ENCODE measurements at places on chromosomes 6 and 20.
A peak's percentile ranks its signal among the peaks of the same experiment; 100 is the strongest.

DNA sequence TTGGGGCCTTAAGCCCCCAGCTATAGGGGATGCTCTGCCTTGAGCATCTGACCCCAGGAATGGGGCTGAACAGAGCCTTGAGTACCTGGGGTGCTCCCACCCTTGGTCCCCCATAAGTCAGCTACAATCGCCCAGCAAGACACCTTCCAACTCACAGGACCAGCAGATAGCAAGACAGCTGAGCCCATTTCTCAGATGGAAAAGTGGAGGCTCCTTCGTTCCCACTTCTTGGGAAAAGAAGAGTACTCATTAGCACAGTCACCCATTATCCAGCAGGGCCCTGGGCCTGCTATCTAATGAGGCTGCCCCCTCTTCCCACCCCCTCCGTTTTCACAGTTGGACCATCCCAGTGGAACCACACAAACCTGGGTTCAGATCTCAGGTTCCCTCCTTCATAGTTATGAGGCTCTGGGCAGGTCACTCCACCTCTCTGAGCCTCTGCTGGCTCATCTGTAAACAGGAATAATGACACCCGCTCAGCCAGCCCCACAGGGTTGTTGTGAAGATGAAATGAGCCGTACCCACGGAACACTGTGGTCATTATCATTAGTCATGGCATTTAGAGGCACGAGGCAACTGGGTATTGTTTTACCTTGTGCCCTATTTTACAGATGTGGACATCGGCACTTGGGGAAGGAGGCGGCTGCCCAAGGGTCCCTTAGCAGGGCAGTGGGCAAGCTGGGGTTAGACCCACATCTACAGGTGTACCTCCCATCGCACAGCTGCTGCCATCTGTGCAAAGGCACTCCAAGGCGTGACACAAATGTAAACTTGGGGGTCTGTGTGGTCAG is 4.5 kb downstream of the LPIN3 start:
- DNase-seq: no peak

DNA sequence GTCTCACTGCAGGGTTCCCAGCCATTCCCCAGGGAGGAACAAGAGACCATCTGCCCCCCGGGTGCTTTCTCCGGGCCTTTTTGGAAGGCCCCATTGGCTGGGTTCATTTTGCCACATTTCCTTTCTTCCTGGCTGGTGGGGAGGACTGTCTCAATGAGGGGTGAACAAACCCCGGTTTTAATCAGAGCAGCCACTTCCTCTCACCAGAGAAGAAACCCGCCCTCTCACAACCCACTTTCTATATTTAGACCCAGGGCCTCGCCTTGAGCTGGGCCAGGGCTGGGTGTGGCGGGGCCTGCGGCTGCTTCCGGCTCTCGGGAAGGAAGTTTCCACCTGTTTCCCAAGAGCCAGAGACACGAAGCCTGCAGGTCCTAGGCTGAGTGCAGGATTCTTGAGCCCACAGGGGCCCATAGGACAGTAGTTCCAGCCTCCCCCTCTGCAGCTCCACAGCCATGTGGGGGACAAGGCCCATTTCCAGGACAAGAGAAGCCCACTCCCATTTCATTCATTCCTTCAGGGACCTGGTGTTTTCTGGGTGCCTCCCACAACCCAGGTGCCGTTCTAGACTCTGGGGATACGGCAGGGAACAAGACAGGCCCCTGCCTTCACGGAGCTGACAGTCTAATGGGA is 41.8 kb downstream of the RBM38 start:
- DNase-seq: peak; percentile 75

GRCh38 chr6:125489579-125490285 is 188.0 kb upstream of the HDDC2 start:
- DNase-seq: no peak

GRCh38 chr20:33569802-33570391 is 80.0 kb downstream of the CBFA2T2 start:
- no peak for DNase-seq

DNA sequence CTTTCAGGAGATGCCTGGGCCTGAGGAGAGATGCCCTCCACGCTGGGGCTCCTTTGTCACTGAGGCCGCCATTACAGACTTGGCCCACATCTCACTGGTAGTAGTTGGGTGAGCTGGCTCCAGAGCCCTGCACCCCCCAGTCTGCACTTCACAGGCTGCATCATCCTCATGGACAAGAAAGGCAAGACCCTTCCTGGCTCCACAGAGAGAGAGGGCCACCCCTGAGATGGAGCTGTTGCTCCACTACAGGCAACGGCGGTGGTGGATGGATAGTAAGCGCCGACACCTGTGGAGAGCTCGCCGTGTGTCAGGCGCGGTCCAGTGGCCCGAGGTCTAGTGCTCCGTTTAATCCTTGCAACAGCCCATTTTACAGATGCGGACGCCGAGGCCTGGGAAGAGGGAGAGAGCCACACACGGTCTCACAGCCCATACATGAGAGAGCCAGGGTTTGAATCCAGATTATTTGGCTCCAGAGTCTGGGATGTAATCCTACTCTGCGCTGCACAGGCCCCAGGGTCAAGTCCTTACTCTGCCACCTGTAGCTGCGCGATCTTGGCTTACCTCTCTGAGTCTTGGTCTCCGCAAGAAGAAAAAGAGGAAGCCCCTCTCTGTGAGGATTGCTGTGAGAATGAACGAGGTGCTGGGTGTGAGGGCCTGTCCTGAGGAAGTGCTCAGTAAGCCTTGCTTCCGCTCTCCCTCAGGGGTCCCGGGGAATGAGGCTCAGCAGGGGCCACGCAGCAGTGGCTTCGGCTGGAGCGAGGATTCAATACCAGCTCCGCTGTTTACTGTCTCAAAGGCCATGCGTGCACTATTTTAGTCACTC is 34.5 kb downstream of the SPDEF start:
- no peak for DNase-seq

DNA sequence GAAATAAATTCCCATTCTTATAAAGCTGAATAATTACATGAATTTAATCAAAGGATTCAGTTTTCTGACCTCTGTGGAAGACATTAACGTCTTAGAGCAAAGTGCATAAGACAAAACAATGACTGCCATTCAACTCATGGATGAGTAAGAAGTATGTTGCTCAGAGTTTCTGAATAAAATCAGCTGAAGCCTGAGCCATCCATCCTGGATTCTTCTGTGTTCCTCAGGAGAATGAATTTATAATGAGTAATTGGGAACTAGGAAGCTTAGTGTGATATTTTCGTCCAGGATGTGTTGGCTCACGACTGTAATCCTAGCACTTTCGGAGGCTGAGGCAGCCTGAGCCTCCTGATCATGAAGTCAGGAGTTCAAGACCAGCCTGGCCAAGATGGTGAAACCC is 62.8 kb downstream of the PERP start:
- DNase-seq: no peak

DNA sequence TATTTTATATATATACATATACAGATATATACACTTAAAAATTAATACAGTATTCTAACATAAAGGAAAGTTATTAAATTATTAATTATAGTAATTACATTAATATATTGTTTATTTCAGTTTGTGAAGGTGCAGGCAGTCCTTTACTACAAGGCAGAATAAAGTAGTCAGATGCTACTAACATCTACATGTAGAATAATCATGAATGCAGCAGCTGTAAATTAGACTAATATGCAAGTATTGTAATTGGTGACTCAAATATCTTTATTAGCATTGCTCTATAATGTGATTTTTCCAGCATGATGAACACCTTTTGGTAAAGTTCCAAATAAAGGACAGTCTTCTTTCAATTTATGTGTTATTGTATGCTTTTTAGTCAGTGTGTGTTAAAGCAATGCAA is 17.3 kb downstream of the MYO6 start:
- no peak for DNase-seq

DNA sequence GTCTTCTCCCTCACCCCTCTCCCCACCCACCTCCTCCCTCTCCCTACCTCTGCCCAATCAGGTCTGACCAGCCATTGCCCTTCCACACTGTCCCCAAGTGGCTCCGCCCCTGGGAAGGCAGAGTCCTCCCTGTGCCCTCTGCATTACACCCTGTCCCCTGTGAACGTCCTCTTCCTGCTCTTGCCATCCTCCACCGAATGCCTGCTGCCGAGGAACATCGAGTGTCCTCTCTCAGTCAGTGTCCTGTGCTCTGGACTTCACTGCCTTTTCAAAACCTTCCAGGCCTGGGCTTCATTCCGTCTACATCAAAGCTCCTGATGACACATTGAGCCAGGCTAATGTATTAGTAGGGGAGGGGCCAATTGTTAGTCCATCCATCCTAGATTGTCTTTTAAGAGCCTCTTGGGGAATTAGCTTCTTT is 3.3 kb upstream of the PACSIN1 start:
- DNase-seq: peak; percentile 69

DNA sequence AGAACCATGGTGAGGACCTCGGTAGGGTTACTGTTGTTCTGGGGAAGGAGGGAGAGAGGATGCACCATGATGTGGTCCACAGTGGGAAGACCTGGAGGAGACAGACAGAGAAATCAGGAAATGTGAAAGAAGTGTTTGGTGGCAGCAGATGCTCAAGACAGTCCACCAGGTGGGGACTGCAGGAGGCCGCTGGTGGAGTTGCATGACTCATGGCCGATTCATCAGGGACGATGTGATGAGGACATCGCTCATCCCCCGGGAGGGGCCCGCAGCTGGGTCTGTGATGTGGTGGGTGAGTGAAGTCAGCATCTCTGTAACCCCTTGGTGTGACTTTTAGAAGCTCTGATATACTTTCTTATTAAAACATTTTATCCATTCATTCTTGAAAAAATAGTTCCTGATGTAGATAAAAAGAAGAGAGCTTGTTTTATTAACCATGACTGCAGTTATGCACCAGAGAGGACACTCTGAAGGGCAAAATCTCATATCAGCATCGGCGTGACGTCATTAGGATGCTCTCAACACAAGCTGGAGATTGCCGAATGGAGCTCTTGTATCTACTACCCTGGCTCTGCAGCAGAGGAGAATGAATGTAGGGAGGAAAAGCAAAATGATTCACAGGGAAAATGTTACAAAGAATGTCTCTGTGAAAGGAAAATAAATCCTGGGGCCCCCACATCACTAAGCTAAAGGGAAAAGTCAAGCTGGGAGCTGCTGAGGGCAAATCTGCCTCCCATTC is 71.2 kb downstream of the RAMACL start:
- no peak for DNase-seq

DNA sequence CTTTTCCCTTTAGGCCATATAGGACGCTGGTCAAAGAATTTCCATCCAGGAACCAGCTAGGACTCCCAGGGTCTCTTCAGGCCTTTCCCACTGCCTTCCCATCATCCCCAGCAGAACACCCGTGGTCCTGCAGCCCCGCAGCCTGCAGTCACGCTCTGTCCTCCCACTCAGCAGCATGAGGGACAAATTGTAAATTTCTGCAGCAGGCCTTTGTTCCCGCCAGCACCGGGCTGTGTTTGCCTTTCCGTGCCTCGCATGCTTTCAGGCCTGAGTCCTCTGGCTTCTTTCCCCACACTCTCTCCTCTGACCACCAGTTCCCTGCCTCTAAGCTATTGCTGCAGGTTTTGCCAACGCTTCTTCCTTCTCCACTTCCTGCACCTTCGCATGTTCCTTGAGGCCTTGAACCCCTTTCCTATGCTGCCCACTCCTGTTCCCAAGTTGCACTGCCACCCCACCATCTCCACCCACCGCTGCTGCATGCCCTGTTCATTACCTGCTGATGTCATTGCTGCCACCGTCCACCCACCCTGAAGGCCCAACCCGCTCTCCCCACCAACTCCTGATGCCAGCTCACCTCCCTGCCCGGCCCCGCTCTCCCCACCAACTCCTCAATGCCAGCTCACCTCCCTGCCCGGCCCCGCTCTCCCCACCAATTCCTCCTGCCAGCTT is 49.8 kb downstream of the RNASET2 start:
- DNase-seq: no peak

- no peak for DNase-seq
These were observed 114.8 kb downstream of the TFAP2A start for GRCh38 chr6:10300071-10300470.

GRCh38 chr6:132065556-132065955 is 114.4 kb upstream of the CCN2 start:
- DNase-seq: peak; percentile 27

- DNase-seq: no peak
These were observed 67.6 kb downstream of the PFDN4 start for GRCh38 chr20:54275359-54276111.

GRCh38 chr20:49385465-49385864 is 97.0 kb downstream of the KCNB1 start:
- DNase-seq: peak; percentile 35

GRCh38 chr6:55678330-55679224 is 99.6 kb upstream of the HMGCLL1 start:
- DNase-seq: peak; percentile 69

- DNase-seq: no peak
These were observed 332.6 kb downstream of the UTRN start for GRCh38 chr6:144617708-144618107.

DNA sequence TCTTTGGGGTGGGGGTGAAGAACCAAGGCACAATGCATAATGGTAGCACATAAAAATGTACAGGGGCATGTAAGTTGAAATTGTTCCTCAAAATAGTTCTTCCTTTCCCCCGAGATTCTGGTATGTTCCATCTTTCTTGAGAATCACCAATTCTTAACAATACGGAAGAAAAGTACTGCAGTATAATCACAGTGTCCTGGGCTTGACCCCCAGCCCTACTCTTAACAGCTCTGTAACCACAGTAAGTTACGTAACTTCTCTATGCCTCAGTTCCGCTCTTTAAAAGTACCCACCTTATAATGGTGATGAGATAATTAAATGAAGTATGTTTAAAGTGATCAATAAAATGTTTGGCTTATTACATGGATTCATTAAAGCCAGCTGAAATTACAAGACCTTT is 104.5 kb downstream of the SMLR1 start:
- DNase-seq: peak; percentile 51

- no peak for DNase-seq
These were observed 18.3 kb upstream of the PHACTR1 start for GRCh38 chr6:12698298-12698697.

GRCh38 chr6:110658631-110659211 is 156.5 kb downstream of the CDK19 start:
- no peak for DNase-seq

- DNase-seq: no peak
These were observed 231.0 kb upstream of the PRND start for GRCh38 chr20:4490606-4491280.

GRCh38 chr6:150271501-150272263 is 97.1 kb upstream of the IYD start:
- peak; percentile 99 for DNase-seq

GRCh38 chr20:63132715-63133471 is 83.0 kb downstream of the YTHDF1 start:
- no peak for DNase-seq

- no peak for DNase-seq
These were observed 316.5 kb downstream of the BTBD9 start for GRCh38 chr6:38323216-38323615.
